ENCODE measurements at places on chromosomes 4 and X. TPM values are rescaled to one million over a fixed set of nuclear protein-coding genes. Genes with fewer than 3 reads are reported as not detected.

SLAIN2 gene
- 21.2 TPM for polyA plus RNA-seq

ITIH6 gene
- polyA plus RNA-seq: not detected

NALF2 gene
- polyA plus RNA-seq: 4.4 TPM

SLC49A3 gene
- 1.1 TPM for polyA plus RNA-seq

CYTL1 gene
- polyA plus RNA-seq: 17.6 TPM

FAM133A gene
- polyA plus RNA-seq: 1.3 TPM

MAP9 gene
- polyA plus RNA-seq: 33.7 TPM

Data from GM23338 (cell line).